ENCODE measurements at places on chromosomes 7 and 10. TPM values are rescaled to one million over a fixed set of nuclear protein-coding genes. Genes with fewer than 3 reads are reported as not detected.

DNA sequence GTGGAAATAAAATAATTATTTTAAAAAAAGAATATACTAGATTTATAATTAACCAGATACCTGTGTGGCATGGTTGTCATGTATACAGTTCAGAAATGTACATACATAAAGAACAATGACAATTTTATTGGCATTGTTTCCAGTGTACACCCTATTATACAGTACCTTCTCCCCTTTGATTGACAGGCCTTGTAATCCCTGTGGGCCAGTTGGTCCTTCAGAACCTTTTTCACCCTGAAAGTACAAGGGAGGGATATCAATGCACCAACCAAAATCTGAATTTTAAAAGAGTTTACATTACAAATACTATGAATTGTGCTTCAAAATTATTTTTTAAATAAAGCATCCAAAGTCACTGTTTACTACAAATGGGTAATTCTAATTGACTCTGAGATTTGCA lies 61.2 kb downstream of the COL28A1 start:
- DNase-seq, result no peak

DNA sequence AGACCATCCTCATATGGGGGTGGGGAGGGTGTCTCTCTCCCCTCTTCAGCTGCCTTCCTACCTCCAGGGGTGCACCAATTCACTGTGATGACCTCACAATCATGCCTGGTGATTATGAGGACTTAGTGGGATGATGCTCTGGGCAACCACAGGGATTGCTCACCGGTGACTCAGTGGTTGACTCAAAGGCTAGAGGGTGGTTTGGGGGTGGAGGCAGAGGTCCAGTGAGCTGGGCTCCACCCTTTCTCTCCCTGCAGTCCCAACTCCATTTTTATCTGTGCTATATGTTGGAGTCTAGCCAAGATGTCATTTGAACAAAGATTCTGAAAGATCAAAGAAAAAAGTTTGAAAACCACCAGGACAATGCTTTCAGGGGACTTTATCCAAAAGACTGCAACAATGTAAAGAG lies 286.9 kb downstream of the KCNMA1 start:
- no peak for DNase-seq

GPR85 gene
- not detected for total RNA-seq

DNA sequence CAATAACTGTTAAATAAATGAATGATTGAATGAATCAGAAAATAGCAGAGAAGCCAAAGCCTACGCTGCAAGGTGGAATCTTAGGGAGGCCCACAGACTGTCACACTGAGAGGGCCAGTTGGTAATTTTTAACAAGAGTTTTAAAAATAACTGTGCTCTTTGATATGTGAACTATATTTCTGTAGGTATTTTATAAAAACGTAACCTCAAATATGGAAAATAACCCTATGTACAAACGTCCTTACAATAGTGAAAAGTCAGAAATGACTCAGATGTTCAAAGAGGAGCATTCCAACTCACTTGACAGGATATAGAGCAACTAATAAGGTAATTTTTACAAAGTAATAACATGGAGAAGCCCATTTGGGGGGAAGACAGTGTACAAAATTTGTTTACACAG lies 18.9 kb upstream of the TMEM273 start:
- DNase-seq, result no peak

NUTM2A gene
- total RNA-seq, result 0.98 TPM

ZNF438 gene
- 11.8 TPM for total RNA-seq

DNA sequence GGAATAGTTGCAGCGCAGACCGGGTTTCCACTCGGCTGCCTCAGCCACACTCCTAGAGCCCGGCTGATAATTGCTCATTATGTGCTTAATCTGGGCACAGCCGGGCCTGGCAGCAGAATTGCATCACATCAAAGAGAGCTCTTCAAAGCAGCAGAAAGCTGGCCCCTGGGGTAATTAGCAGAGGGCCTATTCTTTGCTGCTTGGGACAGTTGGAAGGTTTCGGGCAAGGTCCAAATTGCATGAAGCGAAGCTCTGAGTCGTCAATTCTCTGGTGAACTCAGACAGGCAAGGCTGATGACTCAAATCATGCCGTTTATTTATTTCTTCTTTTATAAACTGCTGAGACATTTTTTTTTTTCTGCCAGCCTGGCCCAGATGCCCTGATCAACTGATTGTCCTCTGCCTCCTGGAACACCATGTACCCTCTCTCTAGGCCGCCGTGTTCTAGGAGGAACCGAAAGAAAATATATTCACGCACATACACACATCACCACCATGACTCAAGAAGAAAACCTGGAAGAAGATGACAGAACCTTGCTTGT lies 242.2 kb downstream of the RAB11FIP2 start:
- DNase-seq, result no peak

GRCh38 chr10:28427376-28427775 lies 105.5 kb upstream of the WAC start:
- DNase-seq, result no peak

GRCh38 chr10:51447119-51447518 lies 252.3 kb downstream of the CSTF2T start:
- DNase-seq, result no peak

- peak; percentile 67 for DNase-seq
These were observed 177.2 kb upstream of the KLF14 start for GRCh38 chr7:130910949-130911944.

TOMM7 gene
- total RNA-seq, result 167 TPM

- DNase-seq, result no peak
These were observed 152.3 kb upstream of the STEAP4 start for GRCh38 chr7:88458946-88459345.

DNA sequence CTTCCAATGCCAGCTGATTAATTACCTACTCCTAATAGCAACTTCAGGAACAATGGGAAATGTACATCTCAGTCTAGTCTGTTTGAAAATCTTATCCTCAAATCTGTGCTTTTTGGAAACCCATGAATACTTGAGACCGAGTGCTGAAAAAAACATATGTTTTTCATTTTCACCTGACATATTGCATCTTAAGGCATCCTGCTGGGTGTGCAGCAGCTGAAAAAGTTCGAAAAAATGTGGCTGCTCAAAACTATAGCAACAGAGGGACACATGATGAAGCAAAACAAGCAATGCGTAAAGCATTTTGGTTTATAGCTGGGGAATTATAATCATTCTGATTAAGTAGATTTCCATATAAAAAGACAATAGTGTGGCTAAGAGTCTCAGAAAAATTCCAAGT lies 218.0 kb downstream of the CREB5 start:
- no peak for DNase-seq

GRCh38 chr7:14321947-14322346 lies 332.5 kb upstream of the ETV1 start:
- DNase-seq, result no peak

DNA sequence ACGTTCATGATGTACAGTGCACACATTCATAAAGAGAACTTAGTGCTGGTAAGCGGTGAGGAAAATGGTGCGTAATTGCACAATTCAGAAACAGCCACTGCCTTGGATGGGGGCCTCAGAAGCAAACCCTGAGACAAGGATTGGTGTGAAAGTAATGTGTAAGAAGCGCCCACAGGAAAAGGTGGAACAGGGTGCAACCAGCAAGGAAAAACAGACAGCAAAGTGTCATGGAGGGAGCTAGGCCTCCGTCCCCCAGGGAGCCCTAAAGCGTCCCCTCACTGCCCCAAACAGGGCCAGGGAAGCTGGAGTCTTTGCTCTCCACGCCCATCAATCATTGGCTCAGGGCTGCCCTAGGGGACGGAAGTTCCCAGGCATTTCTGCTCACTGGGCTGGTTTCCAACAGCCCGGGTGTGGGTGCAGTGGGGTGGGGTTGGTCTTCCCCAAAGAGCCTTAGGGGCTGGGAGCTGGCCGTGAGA lies 9.6 kb upstream of the C10orf105 start:
- no peak for DNase-seq

DNA sequence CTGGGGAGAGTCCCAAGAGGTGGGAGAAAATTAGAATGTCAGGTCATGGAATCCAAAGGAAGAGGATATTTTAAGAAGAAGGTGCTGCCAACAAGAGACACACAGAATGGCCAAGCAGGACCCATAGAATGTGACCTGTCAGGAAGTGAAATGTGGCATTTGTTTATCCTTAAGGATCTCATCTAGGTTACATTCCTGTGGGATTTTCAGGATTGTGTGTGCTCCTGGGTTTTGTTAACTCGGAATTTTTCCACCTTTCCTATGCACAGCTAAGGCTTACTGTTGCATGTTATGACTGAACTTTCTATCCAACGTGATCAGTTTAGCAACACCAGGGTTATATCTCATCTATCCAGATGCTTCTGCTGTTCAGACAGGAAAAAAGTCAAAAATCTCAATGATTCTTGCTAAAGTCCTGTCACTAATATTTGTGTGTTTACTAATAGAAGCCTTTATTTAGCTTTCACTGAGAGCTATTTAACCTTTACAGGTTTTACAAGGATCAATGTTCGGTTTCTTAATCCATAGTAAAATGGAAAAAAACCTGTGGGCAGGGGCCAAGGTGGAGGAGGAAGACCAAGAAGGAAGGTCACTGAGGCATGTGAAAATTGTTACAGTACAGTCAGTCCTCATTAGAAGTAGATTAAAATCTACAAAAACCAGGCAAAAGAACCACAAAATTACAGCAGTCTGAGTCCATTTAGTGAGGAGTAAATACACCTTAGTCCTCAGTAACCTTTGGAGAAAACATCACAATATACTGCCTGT lies 437.8 kb upstream of the NPVF start:
- DNase-seq, result no peak

PCLO gene
- total RNA-seq, result 10.8 TPM

All from vagina (tissue), 2 donors.